ENCODE measurements at places on chromosomes 1 and 21. TPM values are rescaled to one million over a fixed set of nuclear protein-coding genes. Genes with fewer than 3 reads are reported as not detected.

The TPTE gene
- total RNA-seq = not detected

The KRTAP19-3 gene
- total RNA-seq = not detected

The GPR52 gene
- total RNA-seq = 3.3 TPM

GRCh38 chr1:209218113-209218512 lies 365.4 kb upstream of the CAMK1G start:
- DNase-seq = no peak

DNA sequence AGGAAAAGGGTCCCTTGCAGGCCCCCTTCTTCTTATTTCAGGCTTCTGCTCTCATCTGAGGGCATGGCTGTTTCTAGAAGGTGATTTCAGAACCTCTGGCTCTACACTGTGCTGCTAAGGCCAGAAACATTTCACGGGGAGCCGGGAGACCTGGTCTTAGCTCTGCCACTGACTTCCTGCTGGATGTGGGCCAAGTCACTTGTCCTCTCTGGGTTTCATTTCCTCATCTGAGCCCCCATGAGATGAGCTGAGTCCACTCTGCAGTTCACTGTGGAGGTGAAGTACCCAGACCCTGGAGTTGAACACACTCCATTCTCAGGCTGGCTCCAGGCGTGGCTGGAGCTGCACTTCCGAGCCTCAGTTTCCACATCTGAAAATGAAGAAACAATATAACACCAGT lies 2.1 kb downstream of the PADI1 start:
- no peak for DNase-seq

DNA sequence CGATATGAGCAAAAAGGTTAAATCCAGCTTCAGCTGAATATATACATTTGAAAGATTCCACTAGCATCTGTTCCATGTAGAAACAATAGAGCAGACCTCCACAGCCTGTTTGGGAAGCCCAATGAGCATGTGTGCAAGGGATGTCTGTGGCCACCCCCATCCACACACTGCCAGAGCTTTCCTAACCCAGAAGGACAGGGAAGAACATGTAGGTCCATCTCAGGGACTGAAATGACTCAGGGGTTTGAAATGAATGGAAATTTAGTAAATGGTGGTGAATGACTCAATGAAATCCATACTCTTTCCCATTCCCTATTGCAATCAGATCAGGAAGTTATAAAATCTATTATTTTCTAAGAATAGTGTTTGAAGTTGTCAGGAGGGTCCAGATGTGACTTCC lies 397.2 kb downstream of the DUSP10 start:
- no peak for DNase-seq

- DNase-seq = no peak
These were observed 1.5 kb downstream of the GPATCH4 start for GRCh38 chr1:156599811-156600210.

GRCh38 chr21:35925497-35925896 lies 134.8 kb downstream of the SETD4 start:
- peak; percentile 35 for DNase-seq

DNA sequence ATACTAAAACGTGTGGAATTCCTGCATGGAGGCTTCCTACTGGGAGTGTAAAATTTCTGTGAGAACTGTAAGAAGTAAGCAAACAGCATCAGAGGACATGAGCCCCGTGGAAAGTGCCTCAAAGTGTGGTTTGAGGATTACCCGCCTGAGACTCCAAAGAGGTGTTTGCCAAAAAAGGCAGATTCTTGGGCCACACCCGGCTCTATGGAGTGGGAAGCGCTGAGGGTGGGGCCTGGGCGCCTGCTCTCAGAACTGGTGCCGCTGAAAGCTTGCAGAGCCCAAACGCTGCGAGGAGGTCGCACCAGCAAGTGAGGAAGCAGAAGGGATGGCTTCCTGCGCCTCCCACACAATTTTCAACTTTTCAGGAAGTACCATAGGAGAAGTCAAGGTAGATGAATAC lies 43.0 kb upstream of the PSEN2 start:
- DNase-seq = peak; percentile 60

DNA sequence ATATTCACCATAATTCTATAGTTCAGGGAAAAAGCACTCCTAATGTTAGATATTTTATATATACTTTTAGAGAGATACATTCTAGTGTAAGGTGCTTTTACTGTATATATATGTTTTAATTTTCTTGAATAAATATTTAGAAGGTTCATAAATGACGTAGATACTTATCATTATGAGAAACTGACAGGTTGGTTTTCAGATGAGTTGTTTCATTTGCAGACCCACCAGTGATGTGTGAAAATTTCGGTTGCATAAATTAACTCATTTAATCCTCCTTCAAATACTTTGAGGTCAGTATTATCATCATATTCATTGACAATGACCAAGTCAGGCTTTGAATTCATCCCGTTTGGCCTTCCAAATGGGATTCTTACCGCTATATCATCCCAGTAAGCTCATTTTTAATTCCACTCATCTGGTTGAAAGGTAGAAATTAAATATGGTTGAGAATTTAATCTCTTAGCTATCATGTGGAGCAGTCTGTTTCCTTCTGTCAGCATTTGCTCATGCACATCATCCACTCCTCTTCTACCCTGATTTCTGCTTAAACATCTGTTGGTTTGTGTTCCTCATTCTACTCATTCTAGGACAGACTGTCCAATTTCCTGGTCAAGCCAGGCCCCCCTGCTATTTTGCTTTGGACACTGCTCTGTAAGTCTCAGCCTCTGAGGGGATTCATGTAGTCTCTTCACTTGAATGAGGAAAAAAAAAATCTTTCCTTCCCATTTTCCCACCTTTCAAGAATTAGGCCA lies 1156.6 kb downstream of the PLA2G4A start:
- no peak for DNase-seq

GRCh38 chr1:29802181-29803068 lies 566.1 kb downstream of the PTPRU start:
- DNase-seq = peak; percentile 4

DNA sequence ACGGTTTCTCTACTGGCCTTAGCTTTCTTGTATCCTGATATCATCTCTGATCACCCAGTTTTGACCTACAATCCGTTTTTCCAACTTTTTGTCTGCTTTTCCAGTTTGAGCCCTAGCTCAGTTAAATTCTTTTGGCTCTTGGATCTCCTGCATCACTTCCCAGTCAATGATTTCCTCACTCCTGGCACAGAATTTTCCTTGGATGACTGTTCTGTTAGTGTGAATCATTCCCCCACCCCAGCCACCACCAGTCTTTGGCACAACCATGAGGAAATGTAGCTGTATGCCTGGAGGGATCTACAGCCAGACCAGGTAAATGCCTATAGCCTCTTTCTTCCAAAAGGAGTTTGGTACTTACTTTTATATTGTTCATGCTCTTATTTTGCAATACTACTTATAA lies 187.2 kb upstream of the PTGFR start:
- no peak for DNase-seq

DNA sequence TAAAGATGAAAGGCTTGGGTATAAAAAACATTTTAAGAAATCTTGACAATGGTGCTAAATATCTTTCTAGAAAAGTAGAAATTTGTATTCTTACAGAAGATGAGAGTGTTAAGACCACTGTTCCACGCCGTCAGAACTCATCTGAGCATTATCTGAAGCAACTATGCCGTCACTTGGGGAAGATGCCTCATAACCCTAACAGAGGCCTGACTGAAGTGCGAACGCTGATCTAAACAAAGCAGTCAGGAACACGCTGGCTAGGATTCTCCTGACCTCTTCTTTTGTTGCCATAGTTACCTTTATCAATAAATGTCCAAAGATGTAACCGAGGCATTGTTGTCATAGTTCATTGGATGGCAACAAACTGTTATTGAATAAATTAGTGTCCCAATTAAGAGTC lies 612.4 kb downstream of the LTN1 start:
- DNase-seq = no peak
